ENCODE measurements at places on chromosomes 5 and 9. TPM values are rescaled to one million over a fixed set of nuclear protein-coding genes. Genes with fewer than 3 reads are reported as not detected.

- DNase-seq = peak; percentile 58
Observed at GRCh38 chr5:44774279-44774880, 34.4 kb upstream of the MRPS30 start.

DNA sequence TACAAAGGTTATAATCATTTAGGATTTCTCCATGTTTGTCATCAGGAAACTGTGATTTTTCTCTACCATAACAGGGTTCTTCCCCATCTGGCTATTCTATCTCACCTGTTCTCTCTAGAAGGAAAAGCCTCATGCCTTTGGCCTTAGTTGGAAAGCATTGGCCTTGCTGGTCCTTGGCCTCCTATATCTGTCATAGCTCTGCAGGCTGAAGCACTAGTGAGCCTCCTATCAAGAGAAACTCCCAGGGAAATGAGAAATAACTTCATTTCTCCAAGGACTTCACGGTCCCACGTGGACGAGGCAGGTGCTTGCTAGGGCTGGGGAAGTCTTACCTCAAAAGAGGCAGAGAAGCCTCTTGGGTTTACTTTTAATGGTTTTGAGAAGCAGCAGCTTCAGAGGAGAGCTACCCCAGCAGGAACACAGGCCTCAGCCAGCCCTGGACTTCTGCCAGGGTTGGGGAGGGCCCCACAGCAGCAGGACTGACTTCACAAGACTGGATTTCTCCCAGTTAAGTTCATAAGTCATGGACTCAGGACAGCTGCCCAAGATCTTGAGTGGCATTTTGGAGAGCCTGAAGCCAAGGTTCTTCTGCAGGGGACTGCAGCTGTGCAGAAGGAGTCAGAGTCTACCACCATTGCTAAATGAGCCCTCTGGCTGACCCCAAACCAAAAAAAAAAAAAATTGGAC lies 15.8 kb upstream of the PSAT1 start:
- peak; percentile 93 for DNase-seq

- no peak for DNase-seq
Observed at GRCh38 chr9:90966480-90967144, 165.0 kb downstream of the SYK start.

DNA sequence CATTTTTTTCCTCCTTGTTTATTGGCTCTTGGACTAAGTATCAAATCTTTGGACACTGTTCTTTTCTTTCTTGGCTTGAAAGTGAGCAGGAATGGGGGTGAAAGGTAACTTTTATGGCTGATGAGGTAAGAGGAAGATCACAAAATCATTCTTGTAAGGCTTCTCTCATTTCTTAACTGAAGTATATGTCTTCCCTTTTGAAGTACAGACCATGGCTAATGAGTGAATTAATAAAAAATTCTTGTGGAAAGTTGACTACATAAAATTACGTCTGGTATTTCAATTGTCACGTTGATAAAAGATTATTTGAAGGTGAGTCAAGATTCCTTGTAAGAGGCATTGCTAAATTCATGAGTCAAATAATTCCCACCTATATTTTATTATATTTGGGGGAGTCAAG lies 25.1 kb downstream of the VCAN start:
- DNase-seq = no peak

DNA sequence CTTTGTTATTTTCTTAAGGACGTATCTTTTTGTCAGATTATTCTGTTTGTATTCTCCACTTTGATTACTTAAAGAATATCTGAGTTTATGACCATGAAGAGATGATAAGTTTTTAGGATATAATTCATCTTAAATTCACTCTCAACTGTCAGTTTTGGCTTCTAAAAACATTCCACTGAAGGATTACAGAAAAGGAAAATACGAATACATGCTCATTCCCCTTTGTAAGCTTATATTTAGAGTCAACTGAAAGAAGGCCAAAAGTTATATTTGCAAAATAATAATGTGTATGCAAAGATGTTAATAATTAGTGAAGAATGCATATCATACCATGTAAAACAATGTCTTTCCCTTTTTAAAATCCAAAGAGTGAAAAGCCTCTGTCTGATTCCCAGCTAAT lies 52.5 kb downstream of the ZNF474 start:
- DNase-seq = no peak

GRCh38 chr9:137269231-137269772 lies 8.2 kb upstream of the TOR4A start:
- DNase-seq = no peak

- DNase-seq = no peak
Observed at GRCh38 chr9:6368831-6369230, 40.7 kb downstream of the TPD52L3 start.

GRCh38 chr9:126743041-126743440 lies 61.8 kb upstream of the ZBTB43 start:
- DNase-seq = no peak

- DNase-seq = no peak
Observed at GRCh38 chr5:151230048-151230680, 6.3 kb upstream of the CCDC69 start.

DNA sequence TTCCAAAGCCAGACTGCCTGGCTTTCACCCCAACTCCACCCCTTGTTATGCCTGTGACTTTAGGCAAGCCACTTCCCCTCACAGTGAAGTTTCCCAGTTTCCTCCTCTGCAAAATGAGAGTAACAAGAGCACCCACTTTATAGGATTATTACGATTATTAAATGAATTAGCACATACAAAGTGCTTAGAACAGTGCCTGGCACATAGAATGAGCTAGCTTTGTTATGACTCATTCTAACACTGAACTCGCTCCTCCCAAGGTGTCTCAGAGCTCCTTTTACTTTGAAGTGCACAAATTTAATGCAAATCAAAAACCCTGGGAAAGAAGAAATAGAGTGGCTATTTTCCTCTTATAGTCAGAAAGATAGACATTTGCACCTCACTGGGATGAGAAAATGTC lies 34.3 kb downstream of the DNAH5 start:
- no peak for DNase-seq

- no peak for DNase-seq
Observed at GRCh38 chr9:84937180-84937579, 267.7 kb downstream of the NTRK2 start.

DNA sequence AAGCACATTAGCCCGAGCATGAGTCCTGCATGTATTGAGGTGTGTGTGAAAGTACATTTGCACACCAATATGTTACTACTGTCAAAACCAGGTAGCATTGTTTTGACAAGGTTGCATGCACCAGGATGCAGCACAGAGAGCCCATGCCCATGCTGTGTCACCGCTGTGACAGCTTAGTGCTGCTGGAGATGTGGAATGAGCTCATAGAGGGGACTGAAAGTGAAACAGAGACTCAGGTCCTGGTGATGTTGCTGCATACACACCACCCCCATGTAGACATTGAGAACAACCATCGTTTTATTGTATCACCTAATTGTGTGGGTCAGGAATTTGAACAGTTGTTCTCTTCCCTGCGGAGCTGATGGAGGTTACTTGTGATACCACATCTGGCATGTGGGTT lies 53.0 kb downstream of the GADD45G start:
- DNase-seq = no peak

GRCh38 chr5:5767286-5767928 lies 344.9 kb downstream of the ICE1 start:
- DNase-seq = no peak

DNA sequence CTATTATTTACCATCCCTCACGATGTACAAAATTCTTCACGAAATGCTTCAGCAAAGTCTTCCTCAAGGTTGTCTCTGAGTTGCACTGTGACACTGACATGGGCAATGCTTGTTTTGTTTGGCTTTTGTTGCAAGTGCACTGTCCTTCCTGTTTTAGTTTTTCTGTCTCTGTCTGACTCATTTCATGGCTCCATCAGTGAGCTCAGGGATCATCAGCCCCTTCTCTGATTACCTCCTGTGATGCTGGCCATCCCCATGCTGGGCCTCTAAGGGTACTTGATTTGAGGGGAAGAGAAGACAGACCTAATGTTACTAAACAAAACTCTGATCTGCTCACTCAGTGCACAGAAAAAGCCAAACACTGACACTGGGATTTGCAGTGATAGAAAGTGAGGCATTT lies 37.6 kb upstream of the STX17 start:
- DNase-seq = no peak

DNA sequence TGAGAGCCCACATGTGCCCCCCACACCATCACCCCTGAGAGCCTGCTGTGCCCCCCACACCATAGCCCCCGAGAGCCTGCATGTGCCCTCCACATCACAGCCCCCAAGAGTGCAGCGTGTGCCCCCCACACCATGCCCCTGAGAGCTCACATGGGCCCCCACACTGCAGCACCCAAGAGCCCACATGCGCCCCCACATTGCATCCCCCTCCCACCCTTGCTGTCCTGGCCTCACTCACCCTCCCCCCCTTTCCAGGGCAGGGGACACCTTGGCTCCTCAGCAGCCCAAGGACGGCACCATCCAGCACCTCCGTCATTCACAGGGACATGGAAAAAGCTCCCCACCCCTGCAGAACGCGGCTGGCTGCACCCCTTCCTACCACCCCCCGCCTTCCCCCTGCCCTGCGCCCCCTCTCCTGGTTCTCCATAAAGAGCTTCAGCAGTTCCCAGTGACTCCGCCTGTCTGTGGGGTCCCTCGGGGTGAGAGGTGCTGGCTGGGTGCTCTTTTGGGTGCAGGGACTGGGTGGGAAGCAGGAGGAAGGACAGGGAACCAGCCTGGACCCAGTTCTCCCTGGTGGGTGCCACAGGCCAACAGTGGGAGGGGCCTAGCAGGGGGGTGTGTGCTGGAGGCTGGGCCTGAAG lies 5.0 kb downstream of the LCN1 start:
- no peak for DNase-seq

- no peak for DNase-seq
Observed at GRCh38 chr5:132376694-132377641, 7.5 kb downstream of the SLC22A5 start.

GRCh38 chr9:35675204-35675603 lies 1.5 kb downstream of the CA9 start:
- DNase-seq = no peak

DNA sequence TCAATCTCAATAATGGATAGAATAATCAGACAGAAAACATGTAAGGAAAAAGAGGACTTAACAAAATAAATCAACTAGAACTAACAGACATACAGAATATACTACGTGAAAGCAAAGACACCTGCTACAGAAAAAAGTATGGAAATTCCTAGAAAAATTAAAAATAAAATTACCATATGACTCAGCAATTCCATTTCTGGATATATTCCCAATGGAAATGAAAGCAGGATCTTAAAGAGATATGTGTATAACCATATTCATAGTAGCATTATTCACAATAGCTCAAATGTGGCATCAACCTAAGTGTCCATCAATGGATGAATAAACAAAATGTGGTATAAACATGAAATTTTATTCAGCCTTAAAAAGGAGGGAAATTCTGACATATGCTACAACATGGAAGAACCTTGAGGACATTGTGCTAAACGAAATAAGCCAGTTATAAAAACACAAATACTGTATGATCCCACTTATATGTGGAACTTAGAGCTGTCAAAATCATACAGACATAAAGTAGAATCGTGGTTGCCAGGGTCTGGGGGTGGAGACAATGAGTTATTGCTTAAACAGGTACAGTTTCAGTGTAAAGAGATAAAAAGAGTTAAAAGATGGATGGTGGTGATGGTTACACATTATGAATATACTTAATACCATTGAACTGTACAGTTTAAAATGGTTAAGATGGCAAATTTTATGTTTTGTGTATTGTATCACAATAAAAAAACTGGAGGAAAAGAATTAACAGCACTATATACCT lies 6.9 kb downstream of the PLAA start:
- no peak for DNase-seq

GRCh38 chr9:68532131-68532530 lies 8.6 kb downstream of the TMEM252 start:
- no peak for DNase-seq

DNA sequence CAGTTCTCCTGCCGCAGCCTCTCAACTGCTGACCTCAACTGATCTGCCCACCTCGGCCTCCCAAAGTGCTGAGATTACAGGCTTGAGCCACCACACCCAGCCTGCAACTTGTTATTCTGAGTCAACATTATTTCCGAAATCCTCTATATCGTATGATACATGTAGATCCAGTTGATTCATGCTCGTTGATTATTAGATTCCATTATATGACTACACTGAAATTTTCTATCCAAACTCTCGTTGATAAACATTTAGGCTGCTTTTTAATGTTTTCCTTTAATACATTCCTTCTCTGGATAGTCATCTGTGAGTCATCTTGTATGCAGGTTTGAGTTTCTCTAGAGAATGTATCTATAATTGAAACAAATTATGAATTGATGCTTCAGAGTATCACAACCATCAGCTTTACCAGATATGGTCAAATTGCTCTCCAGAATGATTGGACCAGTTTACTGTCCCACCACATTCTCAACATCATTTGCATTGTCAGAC lies 4.1 kb downstream of the CDK7 start:
- DNase-seq = no peak

DNA sequence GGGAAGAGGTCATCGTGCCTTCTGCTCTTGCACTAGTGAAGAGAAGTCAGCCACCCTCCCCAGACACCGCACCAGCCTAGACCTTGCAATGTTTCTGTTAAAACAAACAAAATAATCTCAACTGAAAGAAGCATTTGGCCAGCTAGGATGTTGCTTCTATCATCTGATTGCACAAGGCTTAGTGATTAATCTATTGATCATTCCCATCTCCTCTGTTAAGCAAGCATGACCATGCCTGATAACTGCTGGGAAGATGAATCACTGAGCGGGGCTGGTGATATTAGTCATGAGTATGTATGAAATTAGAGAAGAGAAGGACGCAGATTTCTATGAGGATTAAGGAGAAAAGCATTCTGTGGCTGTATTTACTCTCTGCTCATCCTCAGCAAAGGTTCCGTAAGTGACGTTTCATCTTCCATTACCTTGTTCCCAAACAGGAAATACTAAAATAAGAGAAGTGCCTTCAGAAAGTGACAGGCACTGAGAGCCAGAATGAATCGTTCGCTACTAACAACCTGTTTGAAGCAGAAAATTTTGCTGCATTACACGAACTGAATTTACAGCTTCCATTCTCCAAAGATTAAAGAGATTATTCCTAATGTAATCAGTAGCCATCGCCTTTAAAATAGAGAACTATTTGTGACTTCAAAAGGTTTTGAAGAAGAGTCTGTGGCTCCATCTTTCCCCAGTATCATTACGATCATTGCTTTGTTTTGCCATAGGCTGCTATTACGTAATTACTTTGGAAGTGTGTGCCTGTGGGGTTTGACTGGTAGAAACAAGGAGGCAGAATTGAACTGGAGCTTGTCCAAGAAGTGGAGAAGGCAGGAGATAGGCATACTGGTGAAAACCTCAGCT lies 219.1 kb downstream of the MED10 start:
- no peak for DNase-seq

The SLU7 gene
- polyA plus RNA-seq = 45.0 TPM

The PCSK5 gene
- polyA plus RNA-seq = 13.3 TPM

The CDH18 gene
- 1.0 TPM for polyA plus RNA-seq

The DAB2 gene
- polyA plus RNA-seq = 97.8 TPM

The ZFP37 gene
- polyA plus RNA-seq = 17.8 TPM

The MSX2 gene
- polyA plus RNA-seq = 2.5 TPM

The UGT3A2 gene
- polyA plus RNA-seq = 0.13 TPM

The MEIKIN gene
- polyA plus RNA-seq = not detected

The GAPVD1 gene
- 35.5 TPM for polyA plus RNA-seq

The TEX48 gene
- polyA plus RNA-seq = not detected

The ANKRD34B gene
- not detected for polyA plus RNA-seq

The PRR16 gene
- polyA plus RNA-seq = 12.8 TPM

The ECM2 gene
- polyA plus RNA-seq = 35.4 TPM

The ZFAND5 gene
- polyA plus RNA-seq = 180 TPM
